ENCODE measurements at places on chromosomes 1 and 21.

- DNase-seq, result no peak
These were observed 2.7 kb downstream of the PIK3CD start for GRCh38 chr1:9654051-9654833.

GRCh38 chr1:30194046-30194619 is 529.3 kb downstream of the MATN1 start:
- no peak for DNase-seq

DNA sequence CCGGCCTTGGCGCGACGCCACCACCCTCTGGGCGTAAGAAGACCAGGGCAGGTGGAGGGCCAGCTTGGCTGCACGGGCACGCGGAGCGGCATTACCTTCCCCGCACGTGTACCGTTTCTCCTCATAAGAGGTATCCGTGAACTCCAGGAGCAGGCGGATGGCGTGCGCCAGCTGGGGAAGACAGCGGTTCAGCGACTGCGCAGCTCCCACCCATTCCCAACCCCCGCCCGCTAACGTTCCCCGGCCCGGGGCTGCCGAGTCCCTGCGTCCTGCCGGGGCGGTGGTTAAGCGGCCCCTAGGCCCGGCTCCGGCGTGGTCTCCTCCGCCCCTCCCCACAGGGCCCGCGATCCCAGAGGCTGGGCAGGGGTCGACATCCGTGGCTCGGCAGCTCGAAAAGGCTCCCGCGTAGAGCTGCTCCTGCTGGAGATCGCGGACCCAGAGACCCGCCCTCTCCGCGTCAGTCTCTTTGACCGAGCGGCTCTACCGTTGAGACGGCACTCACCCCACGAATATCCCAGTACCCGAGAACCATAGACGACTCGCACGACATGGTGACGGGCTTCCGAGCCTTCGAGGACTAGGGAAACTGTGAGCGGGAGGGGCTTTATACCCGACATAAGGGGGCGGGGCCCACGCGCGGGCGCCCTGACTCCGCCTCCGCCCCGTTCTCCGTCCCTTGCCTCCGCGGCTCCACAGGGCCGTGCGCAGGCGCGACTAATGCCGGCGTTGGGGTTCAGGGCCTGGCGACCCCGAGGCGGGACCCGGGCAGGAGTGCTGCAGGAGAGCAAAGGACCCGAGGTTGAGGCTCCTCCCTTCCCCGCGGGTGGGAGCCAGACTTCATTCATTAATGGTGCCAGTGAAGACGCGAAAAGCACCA is 862 bp downstream of the GSTM3 start:
- DNase-seq, result peak; percentile 75

DNA sequence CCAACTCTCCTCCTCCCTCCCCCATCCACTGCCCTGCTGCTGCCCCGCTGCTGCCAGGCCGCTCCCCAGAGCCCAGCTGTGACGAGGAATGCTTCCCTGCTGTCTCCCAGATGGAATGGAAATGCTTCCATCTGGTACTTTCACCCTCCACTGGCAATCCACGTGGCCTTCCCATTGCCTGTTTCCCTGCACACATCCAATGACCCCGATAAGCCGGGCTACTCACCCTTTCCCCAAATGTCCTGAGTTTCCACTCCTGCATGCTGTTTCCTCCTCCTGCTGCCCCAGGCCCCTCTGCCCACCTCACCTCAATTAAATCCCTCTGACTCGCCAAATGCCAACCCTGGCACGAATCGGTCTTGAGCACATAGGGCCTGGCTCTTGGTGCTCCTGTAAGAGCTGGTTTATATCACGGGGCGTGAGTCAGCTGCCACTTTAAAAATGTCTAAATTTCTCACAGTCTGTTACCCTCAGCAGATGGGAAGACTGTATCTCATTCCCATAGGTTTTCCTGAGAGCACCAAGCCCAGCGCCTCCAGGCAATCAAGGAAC is 36.4 kb downstream of the MRAP start:
- DNase-seq, result peak; percentile 60

DNA sequence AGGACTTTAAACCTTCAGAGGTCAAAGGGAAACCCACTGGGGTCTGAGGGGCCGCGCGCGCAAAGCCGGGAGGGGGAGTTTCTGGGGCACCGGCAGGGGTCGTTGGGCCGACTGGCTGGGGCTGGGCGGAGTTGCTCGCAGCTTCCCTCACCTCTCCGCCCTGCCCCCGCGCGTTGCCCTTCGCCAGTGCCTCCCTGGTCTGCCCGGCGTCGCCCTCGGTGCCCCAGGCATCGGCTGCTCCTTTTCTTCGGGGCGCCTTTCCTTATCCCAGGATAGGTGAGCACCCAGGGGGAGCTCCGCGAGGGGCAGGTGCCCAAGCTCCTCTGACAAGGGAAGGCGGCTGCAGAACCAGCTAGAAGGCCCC is 390 bp upstream of the NGF start:
- DNase-seq, result no peak

- DNase-seq, result no peak
These were observed 82.4 kb upstream of the C21orf91 start for GRCh38 chr21:17901458-17902079.
